ENCODE measurements at places on chromosomes 3 and 15. TPM values are rescaled to one million over a fixed set of nuclear protein-coding genes. Genes with fewer than 3 reads are reported as not detected.
A peak's percentile ranks its signal among the peaks of the same experiment; 100 is the strongest.

- DNase-seq, result no peak
These were observed 14.2 kb upstream of the COLQ start for GRCh38 chr3:15535732-15536131.

GRCh38 chr3:179083977-179084376 is 12.4 kb upstream of the ZMAT3 start:
- no peak for DNase-seq

- no peak for DNase-seq
These were observed 409.0 kb downstream of the TUSC7 start for GRCh38 chr3:117118604-117119003.

DNA sequence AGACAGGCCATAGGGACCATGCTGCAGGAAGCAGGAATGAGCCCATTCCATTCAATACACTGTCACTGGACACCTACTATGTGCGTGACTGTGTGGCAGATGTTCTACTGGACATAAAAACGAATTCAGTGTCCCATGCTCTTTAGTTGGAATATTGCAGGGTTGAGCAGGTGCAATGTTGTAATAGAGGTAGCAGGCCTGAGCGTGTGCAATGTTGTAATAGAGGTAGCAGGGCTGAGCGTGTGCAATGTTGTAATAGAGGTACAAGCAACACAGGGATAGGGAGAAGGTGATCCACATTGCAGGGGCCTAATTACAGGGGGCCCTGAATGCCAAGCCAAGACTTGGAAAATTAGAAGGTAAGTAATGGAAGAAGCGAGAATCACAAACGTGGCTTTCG is 261.4 kb upstream of the HES1 start:
- no peak for DNase-seq

DNA sequence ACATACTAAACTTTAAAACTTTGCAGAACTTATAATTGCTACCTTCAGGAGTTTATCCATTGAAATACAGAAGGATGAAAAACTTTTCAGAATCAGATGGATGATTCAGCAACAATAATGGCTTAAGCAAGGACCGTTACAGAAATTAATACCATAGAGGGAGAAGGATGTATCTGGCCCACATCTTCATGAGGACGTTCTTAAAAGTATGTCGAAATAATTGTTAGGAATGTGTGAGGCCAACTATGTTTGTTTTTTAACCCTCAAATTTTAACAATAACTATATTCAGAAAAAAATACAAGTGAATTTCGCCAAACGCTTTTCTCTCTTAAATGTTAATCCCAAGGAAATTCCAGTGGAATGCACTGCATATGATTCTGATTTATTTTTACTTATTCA is 105.2 kb upstream of the EPHA3 start:
- DNase-seq, result no peak

DNA sequence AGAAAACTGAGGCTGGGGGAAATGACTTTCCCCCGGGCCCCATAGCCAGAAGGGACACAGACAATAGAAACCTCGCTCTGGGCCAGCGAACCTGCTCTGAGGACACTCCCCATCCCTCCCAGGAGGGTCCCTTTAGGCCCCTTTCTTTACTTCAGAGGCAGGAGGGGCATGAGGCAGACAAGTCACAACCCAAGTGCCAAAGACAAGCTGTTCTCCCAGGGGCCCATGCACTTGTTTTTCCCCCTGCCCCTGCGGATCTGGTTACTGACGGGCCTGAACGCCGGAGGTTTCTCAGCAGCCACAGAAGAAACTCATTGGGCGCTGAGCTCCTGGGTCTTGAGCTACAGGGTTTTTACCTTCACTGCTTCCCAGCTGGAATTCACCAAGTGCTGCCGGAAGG is 9.8 kb downstream of the PGPEP1L start:
- DNase-seq, result no peak

DNA sequence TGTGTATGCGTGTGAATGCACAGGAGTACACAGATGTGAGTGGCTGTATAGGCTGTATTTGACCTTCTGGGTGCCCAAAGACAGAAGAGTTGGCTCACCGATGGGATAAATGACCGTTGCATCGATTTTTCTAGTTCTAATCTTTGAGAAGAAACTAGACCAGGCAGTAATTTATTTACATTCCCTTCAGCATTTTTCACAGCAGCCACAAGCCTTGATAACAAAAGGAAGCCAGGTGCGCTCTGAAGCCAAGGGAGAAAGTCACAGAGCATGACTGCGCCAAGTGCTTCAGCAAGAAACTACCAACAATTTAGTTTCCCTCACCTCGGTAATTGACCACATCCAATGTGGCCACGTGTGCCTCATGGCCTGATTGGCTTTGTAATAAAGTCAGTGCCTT is 5.9 kb upstream of the FAM3D start:
- no peak for DNase-seq

- peak; percentile 70 for DNase-seq
These were observed 603 bp downstream of the EIF1B start for GRCh38 chr3:40309925-40310695.

DNA sequence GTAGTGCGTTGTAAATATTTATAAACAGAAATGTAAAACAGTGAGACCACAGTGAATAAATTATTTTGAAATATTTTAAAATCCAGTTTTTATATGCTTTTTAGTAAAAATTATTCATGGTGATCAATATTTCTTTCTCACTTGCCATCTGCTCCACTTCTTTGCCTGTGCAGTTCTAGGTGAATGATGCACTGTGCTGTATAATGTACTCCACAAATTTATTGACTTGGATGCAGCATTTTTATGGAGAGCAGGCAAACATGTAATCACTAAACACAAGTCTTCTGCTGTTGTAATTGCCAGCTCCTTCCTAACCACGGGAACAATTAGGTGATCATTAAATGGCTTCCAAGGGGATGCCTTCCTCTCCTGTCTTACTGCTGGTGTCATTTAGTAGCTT is 395.9 kb downstream of the PTPRG start:
- no peak for DNase-seq

GRCh38 chr3:105967117-105967516 is 98.3 kb upstream of the CBLB start:
- DNase-seq, result no peak

The MAPKAPK3 gene
- 15.8 TPM for polyA plus RNA-seq

The EPHA6 gene
- polyA plus RNA-seq, result 2.0 TPM

The SAMD7 gene
- not detected for polyA plus RNA-seq

The SPSB4 gene
- 0.57 TPM for polyA plus RNA-seq

Measured in ovary (tissue), 10 donors.